Stimulated activated CD4-positive, alpha-beta T cell treated with anti-CD3 and anti-CD28 coated beads, Interleukin-12 subunit alpha, Interleukin-12 subunit beta, amount 100 ng/mL, for 48 hours (primary cell): ENCODE measurements at places on chromosomes 2 and 18.

- DNase-seq: no peak
These were observed 1.6 kb upstream of the SNED1 start for GRCh38 chr2:240996834-240997140.

DNA sequence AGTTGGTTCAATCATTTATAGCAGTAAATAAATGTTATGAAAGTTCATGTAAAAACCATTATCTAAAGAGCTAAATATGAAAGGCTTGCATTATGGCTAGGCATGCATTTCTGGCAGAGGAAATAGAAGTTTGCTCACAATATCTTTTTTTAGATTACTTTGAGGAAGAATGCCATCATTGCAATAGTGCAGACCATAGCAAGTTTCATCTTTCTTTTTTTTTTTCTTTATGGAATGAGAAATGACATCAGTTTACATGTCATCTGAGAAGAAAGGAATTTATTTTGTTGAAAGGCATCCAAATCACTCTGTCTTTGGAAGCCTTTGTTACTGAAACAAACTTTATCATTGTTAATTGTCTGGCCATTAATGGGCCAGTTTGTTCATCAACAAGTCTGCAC is 74.5 kb upstream of the NCKAP5 start:
- DNase-seq: no peak

DNA sequence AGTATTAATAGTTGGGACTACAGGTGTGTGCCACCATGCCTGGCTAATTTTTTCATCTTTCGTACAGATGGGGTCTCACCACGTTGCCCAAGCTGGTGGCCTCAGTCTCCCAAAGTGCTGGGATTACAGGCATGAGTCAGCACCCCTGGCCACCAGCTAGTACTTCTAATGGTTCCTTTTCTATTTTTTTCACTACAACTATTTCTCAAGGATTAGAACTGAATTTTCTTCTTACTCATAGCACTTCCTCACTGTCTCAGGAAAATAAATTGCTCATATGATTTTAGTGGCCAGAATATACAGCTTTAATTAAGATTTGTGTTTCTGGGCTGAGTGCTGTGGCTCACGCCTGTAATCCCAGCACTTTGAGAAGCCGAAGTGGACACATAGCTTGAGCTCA is 43.2 kb upstream of the SOS1 start:
- DNase-seq: no peak

GRCh38 chr2:158045362-158045761 is 56.3 kb upstream of the UPP2 start:
- DNase-seq: no peak

GRCh38 chr2:42722320-42723190 is 41.4 kb downstream of the OXER1 start:
- DNase-seq: peak; percentile 22

GRCh38 chr2:95728878-95729596 is 137.2 kb downstream of the TRIM43 start:
- peak; percentile 6 for DNase-seq

DNA sequence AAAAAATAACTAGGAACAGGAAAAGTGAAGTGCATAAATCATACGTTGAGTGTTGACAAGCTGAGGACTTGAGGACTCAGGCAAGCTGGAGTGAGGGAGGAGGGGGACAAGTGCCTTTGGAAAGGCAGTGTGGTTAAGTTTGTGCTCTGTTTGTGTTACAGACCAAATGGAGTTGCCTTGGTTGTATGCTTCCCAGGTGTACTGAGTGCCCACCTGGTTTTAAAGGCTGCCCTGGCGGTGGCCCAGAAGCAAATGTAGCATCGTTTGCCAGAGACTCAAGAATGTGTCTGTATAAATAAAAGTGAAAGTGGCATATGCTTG is 240.9 kb downstream of the PRKCE start:
- no peak for DNase-seq

DNA sequence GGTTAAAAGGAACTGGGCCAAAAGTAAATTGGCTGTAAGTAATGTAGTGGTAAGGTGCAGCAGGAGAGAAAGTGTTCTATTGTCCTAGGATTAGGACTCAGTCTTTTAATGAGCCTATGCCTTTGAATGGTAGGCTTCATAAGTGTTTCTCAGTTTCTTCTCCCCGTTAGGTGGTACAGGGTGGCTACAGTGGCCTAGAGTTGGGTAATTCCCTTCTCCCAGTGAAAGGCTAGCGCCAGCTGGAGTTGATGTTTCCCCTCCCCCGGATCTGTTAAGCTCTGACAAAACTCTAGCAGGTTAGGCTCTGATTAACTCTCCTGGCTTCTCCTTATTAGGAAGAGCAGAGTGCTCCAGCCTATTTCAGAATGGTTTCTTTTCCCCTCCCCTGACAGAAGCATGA is 127.7 kb downstream of the DNAH6 start:
- no peak for DNase-seq
